ENCODE measurements at places on chromosomes 4 and X.

GRCh38 chrX:101079736-101080270, 1.1 kb downstream of the TMEM35A start:
- no peaks in the 10 kb centered on the region for H3K36me3 ChIP-seq
- no peak overlapping the region for H3K4me3 ChIP-seq
- no peaks in the 10 kb centered on the region for H3K27me3 ChIP-seq
- no peak for DNase-seq

DNA sequence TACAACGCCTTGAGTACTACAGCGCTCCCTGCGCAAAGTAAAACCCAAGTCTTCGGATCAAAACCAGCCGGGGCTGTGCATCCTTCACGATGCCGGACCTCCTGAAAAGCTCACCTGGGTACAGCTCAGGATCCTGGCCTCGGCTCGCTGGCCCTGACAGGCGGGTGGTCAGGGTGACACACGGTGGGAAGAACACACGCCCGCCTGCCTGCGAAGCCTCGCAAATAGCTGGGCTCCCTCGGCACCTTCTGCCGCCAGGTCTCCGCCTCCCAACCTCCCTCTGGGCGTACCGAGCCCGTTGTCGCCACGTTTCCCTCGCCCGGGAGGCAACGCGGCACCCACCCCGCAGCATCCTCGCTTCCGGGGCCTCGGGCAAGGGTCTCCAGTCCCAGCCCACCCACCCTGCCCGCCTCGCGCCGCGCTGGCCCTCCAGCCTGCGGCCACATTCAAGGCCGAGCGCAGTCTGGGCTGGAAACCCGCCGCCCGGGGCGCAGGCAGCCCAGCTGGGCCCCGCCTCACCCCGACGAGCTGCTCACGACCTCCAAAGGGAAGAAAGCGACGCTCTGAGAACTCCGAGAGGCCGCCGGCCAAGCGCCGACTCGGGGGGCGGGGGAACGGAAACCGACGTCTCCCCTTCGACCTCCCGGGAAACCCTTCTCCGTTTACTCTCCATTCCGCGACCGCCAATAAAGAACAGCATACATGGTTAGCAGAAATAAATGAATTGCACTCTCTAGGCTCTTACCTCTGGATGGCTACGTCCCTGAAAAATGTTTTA, 511 bp downstream of the PPM1K start:
- H3K27me3 ChIP-seq, result no peaks in the 10 kb centered on the region
- peak overlapping the region; percentile 99 for H3K27ac ChIP-seq
- DNase-seq, result peak; percentile 57
- H3K4me1 ChIP-seq, result no peaks in the 10 kb centered on the region
- peak overlapping the region; percentile 90 for H3K4me3 ChIP-seq

DNA sequence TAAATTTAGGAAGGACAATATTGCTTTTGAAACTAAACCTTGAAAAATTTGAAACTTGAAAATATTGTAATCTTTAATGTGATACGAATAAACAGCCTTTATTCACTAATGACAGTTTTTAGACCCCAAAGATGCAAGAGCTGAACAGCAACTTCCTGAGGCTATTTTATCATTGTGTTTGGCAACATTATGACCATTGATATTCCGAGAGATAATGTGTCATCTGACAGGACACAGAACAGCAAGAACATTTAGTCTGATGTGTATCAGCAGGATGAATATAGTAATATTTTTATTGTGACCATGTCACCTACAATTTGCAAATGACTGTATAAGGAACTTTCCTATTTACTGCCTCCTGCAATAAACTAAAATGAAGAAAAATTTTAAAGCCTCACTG, 316.0 kb downstream of the ADAM29 start:
- H3K4me1 ChIP-seq, result no peaks in the 10 kb centered on the region
- H3K4me3 ChIP-seq, result no peak overlapping the region
- no peak overlapping the region for H3K27ac ChIP-seq
- H3K27me3 ChIP-seq, result no peaks in the 10 kb centered on the region

DNA sequence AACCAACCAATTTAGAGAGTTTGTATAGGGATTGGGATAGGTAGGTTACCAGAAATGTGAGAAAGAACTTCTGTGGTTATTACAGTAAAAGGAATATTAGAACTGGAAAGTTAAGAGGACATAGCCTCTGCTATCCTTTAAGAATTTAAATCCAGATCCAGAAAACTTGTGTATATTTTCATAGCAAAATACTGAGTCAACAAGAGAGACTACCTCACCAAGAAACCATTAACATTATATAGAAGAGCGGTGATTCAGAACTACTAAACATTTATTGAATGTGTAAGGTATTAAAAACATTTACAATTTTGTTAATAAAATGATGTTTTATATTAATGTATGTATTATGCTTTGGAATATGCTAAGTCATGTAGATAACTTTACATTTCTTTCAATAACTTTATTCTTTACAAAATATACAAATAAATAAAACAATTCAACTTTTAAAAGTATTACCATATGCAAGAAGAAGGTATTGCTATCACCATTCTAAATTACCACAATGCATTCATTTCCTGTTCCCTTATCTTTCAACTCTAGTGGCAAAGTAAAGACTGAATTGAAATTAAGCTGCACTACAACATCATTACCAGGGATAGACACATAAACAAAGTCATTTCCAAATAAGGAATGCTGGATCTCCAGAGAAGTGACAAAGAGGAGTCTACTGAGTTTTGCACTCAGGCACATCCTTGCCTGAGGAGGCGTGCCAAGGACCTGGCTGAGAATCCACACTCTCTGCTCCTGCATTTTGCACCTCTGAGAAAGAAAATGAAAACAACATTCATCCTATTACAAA, 6.1 kb upstream of the BDH2 start:
- H3K4me1 ChIP-seq, result no peaks in the 10 kb centered on the region
- no peak overlapping the region for H3K4me3 ChIP-seq
- DNase-seq, result no peak
- H3K36me3 ChIP-seq, result no peaks in the 10 kb centered on the region
- no peaks in the 10 kb centered on the region for H3K27me3 ChIP-seq
- no peak overlapping the region for H3K27ac ChIP-seq

- no peaks in the 10 kb centered on the region for H3K4me1 ChIP-seq
- H3K36me3 ChIP-seq, result no peaks in the 10 kb centered on the region
- no peak overlapping the region for H3K27ac ChIP-seq
- H3K4me3 ChIP-seq, result no peak overlapping the region
- no peaks in the 10 kb centered on the region for H3K27me3 ChIP-seq
- no peak for DNase-seq
These were observed 174.4 kb downstream of the CAMK2D start for GRCh38 chr4:113587156-113587555.

GRCh38 chr4:110953898-110954297, 331.0 kb upstream of the PITX2 start:
- H3K27me3 ChIP-seq, result no peaks in the 10 kb centered on the region
- H3K4me1 ChIP-seq, result no peaks in the 10 kb centered on the region
- H3K27ac ChIP-seq, result no peak overlapping the region
- DNase-seq, result no peak
- H3K4me3 ChIP-seq, result no peak overlapping the region

GRCh38 chrX:23061116-23061515, 61.4 kb downstream of the DDX53 start:
- DNase-seq, result no peak
- H3K27me3 ChIP-seq, result no peaks in the 10 kb centered on the region
- H3K4me1 ChIP-seq, result no peaks in the 10 kb centered on the region
- H3K36me3 ChIP-seq, result no peaks in the 10 kb centered on the region
- H3K4me3 ChIP-seq, result no peak overlapping the region

- H3K27ac ChIP-seq, result no peak overlapping the region
- DNase-seq, result no peak
- H3K4me1 ChIP-seq, result no peaks in the 10 kb centered on the region
These were observed 14.8 kb upstream of the BOD1L1 start for GRCh38 chr4:13642170-13642950.

DNA sequence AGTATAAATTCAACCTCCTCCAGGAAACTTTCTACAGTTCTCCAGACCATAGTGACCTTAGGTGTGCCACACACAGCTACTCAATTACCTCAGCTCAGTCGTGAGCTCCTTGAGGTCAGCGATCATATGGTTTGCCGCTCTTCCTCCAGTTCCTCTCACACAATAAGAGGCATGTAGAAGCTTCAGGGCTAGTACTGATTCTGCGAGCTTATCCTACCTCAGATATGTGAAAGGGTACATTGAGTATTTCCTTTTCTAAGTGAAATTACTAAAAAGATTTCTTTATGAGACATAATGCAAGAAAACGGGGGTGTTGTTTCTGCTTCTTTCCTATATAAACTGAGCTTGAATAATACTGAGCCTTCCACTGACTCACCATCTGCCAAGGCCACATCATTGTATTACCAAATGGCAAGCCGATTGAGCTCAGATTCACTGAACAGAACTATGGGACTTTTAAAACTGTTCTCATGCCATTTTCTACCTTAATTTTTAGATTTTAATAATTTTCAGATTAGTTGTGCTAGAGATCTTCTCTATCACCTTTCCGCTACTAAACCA, 183.1 kb downstream of the HS6ST2 start:
- DNase-seq, result no peak
- no peak overlapping the region for H3K27ac ChIP-seq
- no peak overlapping the region for H3K4me3 ChIP-seq
- no peaks in the 10 kb centered on the region for H3K36me3 ChIP-seq
- no peaks in the 10 kb centered on the region for H3K4me1 ChIP-seq

GRCh38 chrX:24668111-24668510, 21.0 kb upstream of the PCYT1B start:
- no peaks in the 10 kb centered on the region for H3K27me3 ChIP-seq
- H3K4me1 ChIP-seq, result no peaks in the 10 kb centered on the region
- no peaks in the 10 kb centered on the region for H3K36me3 ChIP-seq
- no peak overlapping the region for H3K27ac ChIP-seq
- no peak for DNase-seq
- no peak overlapping the region for H3K4me3 ChIP-seq

- no peak within 1 kb of the TSS for H3K27ac ChIP-seq
- H3K4me3 ChIP-seq, result peak within 1 kb of the TSS; percentile 20
- H3K36me3 ChIP-seq, result no peaks in the 10 kb centered on the region
- peaks cover 38% of the 10 kb centered on the region for H3K4me1 ChIP-seq
- peak; percentile 49 for DNase-seq
These were observed at the start of gene SFRP2 for GRCh38 chr4:153788413-153789276. Gene SFRP2, minus strand, starts transcription at chr4:153789083. Its CDS starts 248 bp downstream, at chr4:153788835.

GRCh38 chr4:16607241-16608066, 291.0 kb downstream of the LDB2 start:
- no peak overlapping the region for H3K27ac ChIP-seq
- H3K27me3 ChIP-seq, result no peaks in the 10 kb centered on the region
- no peak for DNase-seq
- no peaks in the 10 kb centered on the region for H3K4me1 ChIP-seq
- H3K4me3 ChIP-seq, result no peak overlapping the region

DNA sequence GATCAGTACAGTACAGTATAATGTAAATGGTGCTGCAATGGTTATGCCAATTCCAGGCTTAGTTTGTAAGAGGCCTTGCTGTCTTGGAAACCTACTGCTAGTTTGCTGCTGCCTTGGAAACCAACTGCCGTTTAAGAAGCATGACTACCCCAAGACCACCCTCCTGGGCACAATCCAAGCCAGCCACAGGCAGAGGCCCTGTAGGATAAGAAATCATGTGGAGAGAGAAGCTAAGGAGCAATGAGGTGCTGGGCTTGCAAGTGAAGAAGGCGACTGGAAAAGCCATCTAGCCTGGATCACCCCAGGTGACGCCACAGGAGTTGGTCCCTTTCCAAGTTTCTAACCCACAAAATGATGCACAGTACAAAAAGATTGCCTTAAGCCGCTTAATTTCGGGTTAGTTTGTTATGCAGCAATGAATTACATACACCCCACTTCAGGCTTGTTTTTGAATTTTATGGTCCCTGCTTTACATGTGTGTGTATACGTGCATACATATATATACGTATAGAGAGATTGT, 16.9 kb downstream of the ZFP42 start:
- no peak for DNase-seq
- H3K27me3 ChIP-seq, result no peaks in the 10 kb centered on the region
- H3K4me1 ChIP-seq, result no peaks in the 10 kb centered on the region
- no peak overlapping the region for H3K4me3 ChIP-seq
- no peaks in the 10 kb centered on the region for H3K36me3 ChIP-seq

DNA sequence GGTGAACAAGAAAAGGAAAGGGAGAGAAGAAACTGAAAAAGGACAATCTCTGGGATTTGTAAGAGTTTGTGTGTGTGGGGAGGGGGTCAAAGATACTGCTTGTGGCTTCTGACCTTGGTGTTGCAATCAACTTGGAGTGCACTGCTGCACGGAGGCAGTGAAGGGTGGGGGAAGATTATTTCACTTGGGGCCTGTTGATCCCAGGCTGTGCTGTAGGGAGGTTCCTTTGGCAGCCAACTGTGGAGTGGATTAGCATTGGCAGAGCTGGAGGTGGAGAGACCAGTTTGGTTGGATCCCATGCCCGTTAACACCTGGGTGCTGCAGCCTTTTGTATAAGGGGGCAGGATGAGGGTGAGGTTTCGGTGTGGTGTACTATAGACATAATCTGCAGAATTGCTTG, 38.2 kb downstream of the AFF1 start:
- H3K36me3 ChIP-seq, result no peaks in the 10 kb centered on the region
- DNase-seq, result no peak

- no peak overlapping the region for H3K27ac ChIP-seq
- no peaks in the 10 kb centered on the region for H3K27me3 ChIP-seq
- H3K4me3 ChIP-seq, result no peak overlapping the region
These were observed 191.0 kb upstream of the NPY2R start for GRCh38 chr4:155017426-155017825.

DNA sequence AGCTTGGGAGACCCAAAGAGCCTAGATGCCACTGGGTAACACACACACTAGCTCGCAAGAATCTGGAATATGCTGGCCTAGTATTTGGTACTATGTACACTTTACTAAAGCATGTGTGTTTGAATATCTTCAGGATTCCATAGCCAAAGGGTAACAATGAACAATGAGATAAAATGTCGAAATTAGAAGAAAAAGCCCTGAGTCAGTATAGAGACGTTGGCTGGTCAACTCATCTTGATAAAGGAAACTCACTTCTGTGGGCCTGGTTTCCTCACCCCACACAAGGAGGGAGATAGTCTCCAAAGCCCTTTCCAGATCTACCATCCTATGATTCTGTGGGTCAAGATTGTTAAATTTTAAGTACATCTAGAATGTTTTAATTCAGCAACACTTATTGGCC, 6.9 kb downstream of the ZDHHC9 start:
- DNase-seq, result no peak
- no peaks in the 10 kb centered on the region for H3K4me1 ChIP-seq
- H3K36me3 ChIP-seq, result no peaks in the 10 kb centered on the region
- H3K4me3 ChIP-seq, result no peak overlapping the region
- no peaks in the 10 kb centered on the region for H3K27me3 ChIP-seq

- no peak for DNase-seq
- H3K4me1 ChIP-seq, result no peaks in the 10 kb centered on the region
- no peak overlapping the region for H3K4me3 ChIP-seq
- no peaks in the 10 kb centered on the region for H3K36me3 ChIP-seq
These were observed 45.6 kb downstream of the GABRA3 start for GRCh38 chrX:152405561-152405960.

DNA sequence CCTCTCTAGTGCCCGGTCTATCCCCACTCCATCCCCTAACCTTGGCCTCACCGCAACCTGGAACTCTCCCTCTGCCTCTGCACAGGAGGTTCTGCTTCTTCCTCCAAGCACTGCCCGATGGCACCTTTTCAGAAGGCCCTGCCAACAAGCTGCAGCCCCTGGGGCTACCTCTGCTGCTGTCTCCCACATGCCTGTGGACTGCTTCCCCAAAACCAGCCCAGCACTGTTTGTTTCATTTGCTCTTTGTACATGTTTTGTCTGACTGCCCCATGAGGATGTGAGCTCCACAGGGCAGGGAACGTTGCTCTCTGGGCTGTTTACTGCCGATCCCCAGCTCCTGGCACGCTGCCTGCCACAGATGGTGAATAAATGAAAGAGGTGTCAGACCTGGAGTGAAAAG, 85.4 kb downstream of the INTS6L start:
- no peaks in the 10 kb centered on the region for H3K4me1 ChIP-seq
- DNase-seq, result no peak
- no peak overlapping the region for H3K4me3 ChIP-seq
- no peaks in the 10 kb centered on the region for H3K36me3 ChIP-seq

- H3K36me3 ChIP-seq, result no peaks in the 10 kb centered on the region
- no peak overlapping the region for H3K4me3 ChIP-seq
- no peak overlapping the region for H3K27ac ChIP-seq
These were observed 411.2 kb downstream of the SPOCK3 start for GRCh38 chr4:166823126-166823525.
